ENCODE measurements at places on chromosomes 5 and 9.

DNA sequence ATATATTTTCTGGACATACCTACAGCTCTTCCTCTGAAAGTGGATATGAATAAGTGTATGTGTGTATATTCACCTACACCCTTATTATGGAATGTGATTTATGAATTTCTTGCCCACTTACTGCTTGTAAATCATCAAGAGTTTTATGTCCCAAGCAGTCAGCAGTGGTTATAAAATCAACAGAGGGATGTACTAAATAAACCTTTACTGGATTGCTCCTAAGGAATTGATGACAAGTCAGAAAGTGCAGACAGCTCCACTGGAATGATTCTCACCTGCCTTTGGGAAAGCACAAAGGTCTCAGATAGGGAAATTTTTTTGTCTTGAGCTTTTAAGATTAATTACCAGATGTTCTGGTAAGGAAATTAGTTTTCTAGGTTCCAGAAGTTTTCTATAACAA is 9.3 kb downstream of the TMEM174 start:
- DNase-seq, result no peak

GRCh38 chr9:26779062-26779461 is 113.5 kb downstream of the CAAP1 start:
- no peak for DNase-seq

DNA sequence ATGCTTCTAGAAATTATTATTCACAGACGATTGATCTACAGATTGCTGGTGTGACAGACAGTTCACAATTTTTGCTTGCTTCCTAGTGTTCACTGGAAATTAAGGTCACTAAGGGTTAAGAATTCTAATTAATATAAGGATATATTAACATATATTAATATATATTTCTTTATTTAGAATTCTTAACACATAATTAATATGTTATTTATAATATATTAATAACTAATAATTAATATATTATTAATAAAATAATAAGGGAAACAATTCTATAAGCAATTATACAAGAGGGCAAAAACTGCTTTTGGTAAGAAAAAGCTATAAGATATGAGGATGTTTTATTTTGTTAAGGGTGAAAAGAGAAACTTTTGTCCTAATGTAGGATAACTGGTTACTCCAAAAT is 56.3 kb downstream of the PDE6A start:
- DNase-seq, result no peak

- DNase-seq, result no peak
These were observed 55.1 kb downstream of the ZNF354C start for GRCh38 chr5:179115307-179115706.

DNA sequence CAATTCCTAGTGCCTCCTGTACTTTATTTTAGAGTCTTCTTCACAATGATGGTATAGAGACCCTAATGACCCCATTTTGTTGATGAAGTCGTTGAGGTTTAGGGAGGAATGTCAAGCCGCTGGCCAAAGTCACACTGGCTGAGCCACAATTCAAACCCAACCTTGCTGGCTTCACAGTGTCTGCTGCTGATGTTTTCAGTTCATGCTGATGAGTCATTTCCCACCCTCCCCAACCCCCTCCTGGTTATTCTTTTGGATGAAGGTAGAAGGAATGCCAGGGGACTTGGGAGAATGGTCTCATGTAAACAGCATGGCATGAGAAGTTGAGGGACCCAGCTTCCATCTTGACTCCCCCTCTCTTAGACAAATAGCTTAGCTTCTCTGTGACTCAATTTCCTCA is 68.6 kb downstream of the TMEM252 start:
- DNase-seq, result no peak

DNA sequence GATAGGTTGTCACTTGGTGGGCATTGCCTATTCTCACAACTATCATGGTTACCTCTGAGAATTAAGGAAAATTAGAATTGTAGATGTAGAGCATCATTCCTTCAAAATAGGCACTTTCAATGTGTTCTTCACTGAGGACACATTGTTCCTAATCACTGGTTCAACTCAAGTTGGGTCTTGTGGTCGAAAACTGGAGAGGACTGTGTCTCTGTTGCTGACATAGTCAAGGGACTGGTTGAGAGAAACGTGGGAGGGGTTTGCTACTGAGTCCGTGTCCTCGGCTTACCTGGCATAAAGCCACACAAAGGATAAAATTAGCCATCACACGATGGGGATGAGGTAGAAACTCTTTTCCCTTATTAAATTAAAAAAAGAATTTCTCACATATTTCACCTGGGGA is 205.9 kb upstream of the CD180 start:
- no peak for DNase-seq

- DNase-seq, result no peak
These were observed 75.0 kb upstream of the XPA start for GRCh38 chr9:97772145-97772544.

DNA sequence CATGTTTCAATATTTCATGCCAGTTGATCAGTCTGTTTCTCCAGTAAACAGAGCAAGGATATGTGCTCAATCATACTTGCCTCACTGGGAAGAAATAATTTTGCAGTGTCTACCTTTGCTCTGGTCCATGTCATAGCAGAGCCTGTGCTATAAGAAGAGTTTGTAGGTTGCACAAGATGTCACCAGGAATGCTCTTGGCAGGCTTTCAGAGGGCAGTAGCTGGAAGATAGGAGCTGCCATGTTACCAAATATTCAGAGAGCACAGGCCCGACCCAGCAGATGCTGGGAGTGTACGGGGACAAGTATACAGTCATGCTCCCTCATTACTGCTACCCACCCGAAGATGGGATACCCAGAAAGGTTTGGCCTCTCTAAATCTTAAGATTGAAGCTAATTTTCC is 102.7 kb downstream of the UGCG start:
- DNase-seq, result no peak

DNA sequence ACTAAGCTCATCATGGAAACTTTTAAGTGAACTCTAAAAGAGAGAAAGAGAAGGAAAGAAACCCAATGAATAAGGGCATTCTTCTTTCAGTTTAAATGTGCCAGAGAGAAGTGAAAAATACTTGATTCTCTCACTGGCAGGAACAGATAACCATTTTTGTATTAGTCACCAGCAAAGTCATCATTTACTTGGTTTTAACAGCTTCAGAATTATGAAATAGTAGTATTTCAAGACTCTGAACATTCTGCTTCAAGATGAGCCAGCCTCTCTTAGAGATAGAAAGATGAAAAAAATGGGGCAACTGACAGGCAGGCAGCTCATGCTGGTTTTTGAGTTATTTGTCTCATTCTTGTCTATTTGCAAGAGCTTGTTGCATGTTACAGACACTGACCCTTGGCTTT is 103.5 kb downstream of the GCNT1 start:
- no peak for DNase-seq

GRCh38 chr9:108062680-108063079 is 573.1 kb upstream of the KLF4 start:
- DNase-seq, result no peak

- DNase-seq, result no peak
These were observed 41.9 kb downstream of the NDFIP1 start for GRCh38 chr5:142150431-142150830.

DNA sequence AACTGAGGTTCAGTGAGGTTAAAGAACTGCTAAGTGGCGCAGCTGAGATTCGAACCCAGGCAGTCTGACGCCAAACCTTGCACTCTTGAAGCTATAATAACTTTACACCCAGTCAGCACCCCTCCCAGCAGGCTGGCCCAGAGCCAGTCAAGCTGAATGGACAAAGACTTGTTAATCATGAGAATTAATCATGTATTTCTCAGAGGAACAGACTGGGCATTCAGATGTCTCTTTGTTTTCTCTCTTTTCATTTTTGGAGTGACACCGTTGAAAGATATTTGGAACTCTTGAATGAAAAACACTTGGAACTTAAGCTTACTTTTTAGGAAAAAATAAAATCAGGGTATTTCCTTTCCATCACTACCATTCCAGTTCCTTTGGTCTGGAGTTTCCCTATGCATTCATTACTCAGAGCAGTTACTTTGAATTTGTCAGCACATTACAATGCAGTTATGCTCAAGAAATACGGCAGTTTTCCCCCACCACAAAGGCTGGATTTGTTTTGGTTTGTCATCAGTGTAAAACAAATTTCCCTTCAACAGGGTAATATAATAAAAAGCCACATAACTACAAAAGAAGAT is 22.6 kb upstream of the MAMDC2 start:
- DNase-seq, result no peak

DNA sequence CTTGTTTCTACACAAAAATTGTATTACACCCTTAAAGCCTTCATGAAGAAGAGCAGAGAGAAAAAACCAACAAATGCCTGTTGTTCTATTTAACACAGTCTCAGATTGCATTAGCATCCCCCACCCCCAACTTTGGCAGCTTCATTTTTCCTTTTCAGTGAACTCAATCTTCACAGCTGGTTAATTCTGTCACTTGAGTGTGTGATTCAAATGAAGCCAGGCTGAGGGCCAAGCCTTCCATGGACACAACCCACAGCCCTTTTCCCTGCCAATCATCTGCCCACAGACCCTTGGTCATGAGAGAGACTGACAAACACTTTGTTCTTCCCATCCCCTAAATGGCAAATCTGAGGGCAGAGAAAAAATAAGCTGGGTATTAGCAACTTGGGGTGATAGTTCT is 217.5 kb upstream of the NMUR2 start:
- no peak for DNase-seq

- no peak for DNase-seq
These were observed 44.0 kb upstream of the MAN2A1 start for GRCh38 chr5:109645707-109646192.

GRCh38 chr9:81052846-81053245 is 636.5 kb downstream of the TLE1 start:
- DNase-seq, result no peak

GRCh38 chr9:13396418-13396817 is 116.9 kb upstream of the MPDZ start:
- no peak for DNase-seq

- DNase-seq, result no peak
These were observed 18.6 kb downstream of the ARPC5L start for GRCh38 chr9:124880501-124880900.

GRCh38 chr5:54518146-54518817 is 723 bp downstream of the SNX18 start:
- peak; percentile 28 for DNase-seq
